ENCODE measurements at places on chromosomes 3 and 15.

DNA sequence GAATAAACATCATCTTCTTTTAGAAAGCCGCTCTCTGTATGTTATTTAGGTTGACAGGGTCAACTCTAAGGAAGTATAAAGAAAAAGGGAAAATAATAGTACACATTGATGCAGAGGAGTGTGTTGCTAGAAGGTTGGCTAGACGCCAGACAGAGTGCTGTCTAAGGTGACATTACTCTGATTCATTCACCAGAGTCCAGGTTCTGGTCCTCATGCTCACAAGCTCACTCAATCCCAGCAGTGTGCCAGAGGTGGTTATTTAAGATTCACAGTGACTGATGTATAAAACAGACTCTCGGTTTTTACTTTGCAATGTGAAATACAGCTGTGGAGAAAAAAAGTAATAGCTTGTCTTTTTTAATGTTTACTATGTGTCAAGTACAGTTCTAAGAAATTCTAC, 1.7 kb downstream of the CFAP44 start:
- DNase-seq, result no peak

- no peak for DNase-seq
These were observed 104.3 kb downstream of the CMSS1 start for GRCh38 chr3:99921986-99922385.

DNA sequence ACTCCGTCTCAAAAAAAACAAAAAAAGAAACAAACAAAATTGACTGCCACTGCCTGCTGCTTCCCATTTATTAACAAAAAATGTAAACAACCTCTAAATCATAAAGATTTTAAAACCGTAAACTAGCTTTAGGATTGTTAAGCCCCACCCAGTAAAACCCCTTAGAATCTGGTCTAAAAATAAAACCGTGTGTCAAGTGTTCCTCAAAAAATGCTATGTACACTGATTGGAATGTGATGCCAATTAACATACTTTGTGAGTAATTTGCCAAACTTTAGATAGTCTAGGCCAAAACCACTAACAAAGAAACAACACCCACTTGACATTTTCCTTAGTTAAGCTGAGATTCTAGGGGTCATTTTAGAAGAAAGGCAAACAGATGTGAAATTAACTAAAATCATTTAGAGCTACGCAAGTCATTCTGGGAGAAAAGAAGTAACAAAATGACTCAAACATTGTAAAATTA, 5.3 kb downstream of the RAF1 start:
- DNase-seq, result peak; percentile 87

DNA sequence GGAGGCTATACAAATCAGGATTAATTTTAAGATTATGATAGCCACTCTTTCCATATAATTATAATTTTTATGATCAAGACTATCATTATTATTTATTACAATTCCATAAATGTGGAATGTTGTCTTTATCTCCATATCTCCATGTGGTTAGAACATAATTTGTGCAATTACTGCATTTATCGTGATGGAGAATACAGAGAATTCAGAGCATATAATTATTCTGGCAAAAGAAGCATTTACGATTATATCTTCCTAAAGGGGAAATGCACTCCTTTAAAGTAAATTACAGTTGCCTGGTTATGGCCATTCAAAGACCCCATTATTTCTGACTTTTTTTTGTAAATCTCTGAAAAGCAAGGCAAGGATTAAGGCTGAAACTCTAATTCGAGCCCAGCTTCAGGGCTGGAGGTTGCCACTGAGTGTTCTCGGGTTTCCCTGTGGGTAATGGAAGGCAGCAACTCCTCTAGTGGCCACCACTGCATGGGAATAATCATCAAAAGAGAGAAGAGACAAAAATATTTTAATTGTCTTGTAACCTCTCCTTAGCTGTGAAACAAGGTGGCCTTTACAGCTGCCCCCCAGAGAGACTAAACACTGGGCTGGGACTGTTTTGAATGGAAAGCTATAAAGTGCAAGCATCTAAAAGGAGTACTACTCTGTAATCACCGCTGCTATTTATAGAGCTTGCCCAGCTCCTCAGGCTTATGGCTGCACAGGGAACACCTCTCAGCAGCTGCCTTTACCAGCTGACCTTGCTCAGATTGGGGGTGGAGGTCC, 59.8 kb upstream of the PRTG start:
- DNase-seq, result no peak

- DNase-seq, result no peak
These were observed 46.6 kb upstream of the FHIT start for GRCh38 chr3:61297821-61298220.

GRCh38 chr3:26118165-26118564, 328.3 kb downstream of the OXSM start:
- no peak for DNase-seq

GRCh38 chr3:81666502-81667121, 94.8 kb downstream of the GBE1 start:
- DNase-seq, result peak; percentile 43

DNA sequence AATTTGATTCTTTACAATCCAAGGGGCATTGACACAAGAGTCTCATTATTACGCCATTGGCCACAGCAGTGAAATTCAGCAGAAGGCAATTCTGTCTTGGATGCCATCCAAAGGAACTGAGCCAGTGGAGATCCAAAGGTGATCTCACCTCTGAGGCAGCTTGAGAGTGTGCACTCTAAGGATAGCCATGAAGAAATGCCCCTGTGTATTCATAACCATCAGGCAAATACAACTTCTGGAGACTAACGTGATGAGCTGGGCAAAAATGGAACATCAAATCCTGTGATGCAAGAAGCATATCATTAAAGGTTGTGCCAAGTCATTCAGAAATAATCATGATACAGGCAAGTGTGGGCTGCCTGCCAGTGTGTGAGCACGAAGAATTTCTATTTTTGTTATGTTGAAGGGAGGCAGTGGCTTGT, 41.4 kb downstream of the ROBO2 start:
- DNase-seq, result peak; percentile 93

GRCh38 chr3:18872466-18872865, 275.8 kb upstream of the KCNH8 start:
- no peak for DNase-seq

- DNase-seq, result no peak
These were observed 3.3 kb downstream of the CRYGS start for GRCh38 chr3:186540835-186541226.

- DNase-seq, result peak; percentile 7
These were observed 703 bp upstream of the LSAMP start for GRCh38 chr3:116445990-116446389.

DNA sequence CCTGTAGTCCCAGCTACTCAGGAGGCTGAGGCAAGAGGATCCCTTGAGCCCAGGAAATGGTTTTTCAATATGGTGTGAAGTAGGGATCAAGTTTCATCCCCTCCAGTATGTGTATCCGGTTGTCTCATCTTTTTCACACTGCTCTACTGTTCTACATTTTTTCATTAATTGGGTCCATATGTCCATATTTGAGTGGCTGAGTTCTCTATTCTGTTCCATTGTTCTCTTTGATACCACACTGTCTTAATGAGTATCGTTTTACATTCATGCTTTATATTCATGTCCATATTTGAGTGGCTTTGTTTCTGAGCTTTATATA, 81.6 kb upstream of the LRRFIP2 start:
- peak; percentile 72 for DNase-seq

GRCh38 chr15:66700412-66700801, 1.6 kb upstream of the SMAD6 start:
- DNase-seq, result no peak

DNA sequence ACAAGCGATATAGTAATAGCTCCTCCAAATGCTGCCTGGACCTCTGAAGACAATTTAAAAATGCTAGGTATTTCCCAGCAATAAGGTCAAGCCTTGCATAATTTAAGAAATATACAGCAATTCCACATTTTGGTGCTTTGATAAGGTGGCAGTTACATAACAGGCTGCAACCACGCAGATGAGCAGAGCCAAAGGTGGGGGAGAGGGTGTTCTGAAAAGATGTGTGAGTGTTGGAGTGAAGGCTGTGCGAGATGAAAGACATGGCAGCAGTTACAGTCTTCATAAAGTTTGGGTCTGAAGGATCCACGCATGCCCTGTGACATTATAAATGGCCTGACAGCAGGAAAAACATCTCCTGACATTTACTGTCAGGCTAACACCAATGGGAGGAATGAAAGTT, 26.1 kb downstream of the CTDSPL start:
- no peak for DNase-seq

DNA sequence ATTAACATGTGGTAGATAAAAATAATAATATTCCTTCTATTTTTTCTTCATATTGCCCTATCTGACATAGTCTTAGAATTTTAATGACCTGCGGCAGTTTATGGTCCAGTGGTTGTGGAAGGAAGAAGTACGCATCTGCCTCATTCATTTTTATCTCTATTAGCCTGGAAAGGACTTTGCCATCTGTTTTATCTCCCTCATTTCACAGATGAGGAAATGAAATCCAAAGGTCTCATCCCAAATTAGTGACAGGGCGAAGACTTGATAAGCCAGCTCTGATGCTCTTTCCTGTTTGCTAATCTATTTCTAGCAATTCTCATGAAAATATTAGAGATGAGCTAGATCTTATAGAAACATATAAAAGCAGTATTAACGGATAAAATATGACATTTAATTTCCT, 113.3 kb downstream of the KLHL25 start:
- no peak for DNase-seq

GRCh38 chr3:20125897-20126296, 60.1 kb downstream of the SGO1 start:
- peak; percentile 7 for DNase-seq

GRCh38 chr3:170802164-170803151, 67.5 kb downstream of the RPL22L1 start:
- peak; percentile 98 for DNase-seq

DNA sequence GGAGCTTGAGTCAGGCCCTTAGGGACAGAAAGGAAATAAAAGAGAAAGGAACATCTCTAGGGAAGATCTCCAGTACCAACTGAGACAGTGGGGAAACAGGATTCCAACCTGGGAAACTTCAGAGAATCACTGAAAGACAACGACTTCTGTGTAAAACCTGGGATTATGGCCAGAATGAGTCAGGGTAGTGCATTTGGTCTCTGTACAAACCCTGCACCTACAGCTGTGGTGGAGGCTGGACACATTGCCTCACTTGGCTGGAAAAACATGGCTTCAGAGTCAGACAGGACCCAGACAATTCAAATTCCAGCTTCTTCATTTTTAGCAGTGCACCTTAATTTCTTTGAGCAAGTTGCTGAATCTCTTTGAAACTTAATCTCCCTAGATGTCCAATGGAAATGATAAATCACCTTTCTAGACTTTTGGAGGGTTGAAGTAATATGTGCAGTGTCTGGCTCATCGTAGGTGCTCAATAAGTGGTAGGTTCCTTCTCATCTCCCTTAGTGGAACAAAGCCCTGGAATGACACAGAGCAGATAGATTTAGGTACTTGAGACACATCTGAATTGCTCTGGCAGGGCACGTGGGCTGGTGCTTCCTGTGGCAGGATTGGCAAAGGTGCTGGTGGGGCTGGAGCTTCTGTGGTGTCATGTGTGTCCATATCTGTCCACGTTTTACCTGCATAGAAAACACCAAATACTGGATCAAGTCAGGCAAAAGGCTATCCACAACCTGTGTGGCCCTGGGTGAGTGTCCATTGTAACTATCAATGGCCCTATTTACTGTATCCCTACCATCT, 6.1 kb upstream of the CLSTN2 start:
- no peak for DNase-seq

- no peak for DNase-seq
These were observed 236.9 kb upstream of the HES1 start for GRCh38 chr3:193899001-193899400.

DNA sequence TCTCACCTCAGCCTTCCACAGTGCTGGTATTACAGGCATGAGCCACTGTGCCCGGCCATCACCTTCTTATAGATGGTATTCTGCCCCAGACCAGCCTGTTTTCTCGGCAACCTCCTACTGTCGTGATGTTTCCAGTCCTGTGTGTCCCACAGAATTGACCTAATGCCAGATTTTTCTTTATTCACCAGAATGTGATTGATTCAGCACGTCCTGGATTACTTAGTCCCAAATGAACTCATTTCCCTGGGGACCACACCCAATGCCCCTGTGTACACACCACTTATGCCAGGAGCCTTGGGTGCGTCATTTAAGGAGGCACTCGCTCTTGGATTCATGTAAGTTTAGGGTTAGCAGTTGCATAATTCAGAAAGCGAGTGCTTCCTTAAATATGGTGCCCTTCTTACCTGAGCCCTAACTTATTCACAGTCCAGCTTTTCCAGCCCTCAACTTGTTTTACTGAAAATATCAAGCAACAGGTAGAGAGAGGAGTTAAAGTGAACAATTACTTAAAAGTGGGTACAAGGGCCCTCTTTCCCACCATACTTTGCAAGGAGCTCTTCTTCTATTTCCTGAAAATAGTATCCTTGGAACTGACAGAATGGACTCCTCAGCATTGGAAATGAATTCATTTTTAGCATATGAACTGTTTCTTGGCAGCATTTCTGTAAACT, 64.6 kb upstream of the UBE2E1 start:
- no peak for DNase-seq

GRCh38 chr3:46092702-46093080, 65.4 kb upstream of the XCR1 start:
- no peak for DNase-seq

GRCh38 chr3:169954142-169954756, 12.4 kb upstream of the SEC62 start:
- DNase-seq, result no peak

DNA sequence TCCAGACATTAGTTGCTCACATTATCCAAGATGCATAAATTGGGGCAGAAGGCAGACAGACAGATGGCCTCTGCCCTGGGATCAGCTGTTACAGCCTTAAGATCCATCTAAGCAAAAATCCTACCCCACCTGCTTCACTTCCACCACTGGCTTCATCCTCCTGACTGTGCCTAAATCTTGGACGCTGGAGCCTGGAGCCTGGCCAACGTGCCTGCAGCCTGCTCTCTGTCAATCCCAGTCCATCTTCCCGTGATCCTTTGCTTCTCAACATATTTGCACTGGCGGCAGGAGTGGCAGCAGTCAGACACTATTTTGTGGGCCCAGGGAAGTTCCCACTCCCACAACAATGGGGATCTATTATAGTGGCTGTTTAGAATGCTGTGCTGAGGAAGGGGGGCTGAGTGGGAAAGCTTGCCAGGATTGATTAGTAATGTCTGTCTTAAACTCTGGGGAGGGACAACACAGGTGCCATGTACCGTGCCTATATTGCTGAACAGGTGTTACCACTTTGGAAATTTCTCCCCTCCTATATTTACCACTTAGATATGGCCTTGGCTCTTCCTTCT, 121.2 kb downstream of the MEGF11 start:
- DNase-seq, result no peak

- DNase-seq, result no peak
These were observed 139.4 kb upstream of the PFN2 start for GRCh38 chr3:150110097-150110496.

- DNase-seq, result peak; percentile 73
These were observed at the start of gene RARB for GRCh38 chr3:25427942-25428788. TSS of gene RARB (plus strand) at chr3:25428263. CDS start at chr3:25428732, 469 bp downstream.

DNA sequence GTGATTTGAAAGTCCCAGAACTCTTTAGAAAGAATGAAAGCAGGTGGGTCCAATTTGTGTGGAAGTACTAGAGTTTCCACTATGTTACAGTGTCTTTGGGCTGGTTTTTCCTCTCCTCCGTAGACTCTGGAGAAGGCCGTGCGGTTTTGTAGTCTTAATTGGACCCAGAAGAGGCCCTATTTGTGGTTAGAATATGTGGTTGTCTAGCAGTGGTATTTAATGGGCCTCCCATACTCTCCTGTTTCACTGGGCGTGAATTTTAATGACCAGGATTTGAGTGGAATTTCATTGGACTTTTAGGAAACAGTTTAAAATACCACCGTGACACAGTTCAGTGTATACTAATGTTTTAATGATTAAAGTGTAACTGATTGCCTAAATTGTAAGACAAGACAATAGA, 182.3 kb downstream of the BBX start:
- DNase-seq, result no peak

Measured in foreskin fibroblast (primary cell).